ENCODE measurements at places on chromosomes 4 and X.
A peak's percentile ranks its signal among the peaks of the same experiment; 100 is the strongest.

DNA sequence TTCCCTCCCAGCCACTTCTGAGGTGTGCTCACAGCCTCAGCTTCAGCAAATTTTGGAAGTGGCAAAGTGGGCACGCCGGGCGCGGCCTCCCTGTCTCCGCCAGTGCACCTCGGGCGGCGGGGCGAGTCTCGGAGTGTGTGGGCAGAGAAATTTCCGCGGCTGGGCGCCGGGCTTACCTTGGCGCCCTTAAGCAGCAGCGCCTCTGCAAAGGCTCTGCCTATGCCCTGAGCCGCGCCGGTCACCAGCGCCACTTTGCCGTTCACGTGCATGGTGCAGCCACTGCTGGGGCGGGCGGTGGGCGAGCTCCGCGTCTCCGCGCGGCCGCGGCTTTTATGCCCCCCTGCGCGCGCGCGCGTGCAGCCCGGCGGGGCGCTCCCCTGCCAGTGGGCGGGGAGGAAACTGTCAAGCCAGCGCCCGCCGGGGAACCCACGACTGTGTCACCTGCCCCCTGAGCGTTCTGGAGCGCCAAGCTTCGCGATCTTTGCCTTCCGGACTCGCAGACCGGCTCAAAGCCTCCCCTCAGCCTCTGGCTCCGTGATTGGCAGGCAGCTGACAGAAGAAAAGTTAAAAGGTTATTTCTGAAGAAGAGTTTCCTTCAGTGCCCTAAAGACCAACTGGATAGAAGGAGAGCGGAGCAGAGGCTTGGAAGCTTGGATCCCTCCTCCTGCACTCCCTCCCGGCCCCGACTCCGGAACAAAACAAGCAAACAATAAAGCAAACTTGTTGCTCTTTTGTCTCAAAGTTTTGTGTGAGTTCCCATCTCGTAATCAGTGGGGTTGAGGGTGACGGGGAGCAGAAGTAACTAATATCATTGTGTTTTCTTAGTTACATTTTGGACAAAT is at the start of gene HPGD:
TSS of gene HPGD (minus strand) at position 306 of the 842 bp plus-strand sequence. CDS start at position 269, 37 bp downstream.
- no peak for DNase-seq

DNA sequence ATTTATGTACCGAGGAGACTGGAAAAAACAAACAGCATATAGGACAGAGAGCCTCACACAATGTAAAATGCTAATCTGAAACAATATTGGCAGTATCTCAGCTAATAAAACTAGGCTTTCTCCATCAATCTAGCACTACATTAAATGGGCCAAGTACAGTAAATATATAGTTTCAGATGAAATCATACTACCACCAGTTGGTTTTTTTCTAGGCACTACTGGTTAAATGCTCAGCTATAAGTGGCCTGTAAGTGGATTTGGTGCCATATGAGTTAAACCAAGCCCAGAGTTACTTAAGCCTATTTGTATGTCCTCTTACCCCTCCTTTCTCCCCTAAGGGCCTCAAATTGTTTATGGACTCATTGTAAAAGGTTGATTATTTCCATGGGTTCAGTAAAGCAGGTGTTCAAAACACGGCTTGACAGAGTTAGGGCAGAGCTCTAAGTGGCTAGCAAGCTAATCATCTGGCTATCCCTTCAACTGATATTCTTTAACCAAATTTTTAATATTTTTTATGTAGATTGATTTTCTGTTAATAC is 57.5 kb downstream of the FAM13A start:
- peak; percentile 7 for DNase-seq

DNA sequence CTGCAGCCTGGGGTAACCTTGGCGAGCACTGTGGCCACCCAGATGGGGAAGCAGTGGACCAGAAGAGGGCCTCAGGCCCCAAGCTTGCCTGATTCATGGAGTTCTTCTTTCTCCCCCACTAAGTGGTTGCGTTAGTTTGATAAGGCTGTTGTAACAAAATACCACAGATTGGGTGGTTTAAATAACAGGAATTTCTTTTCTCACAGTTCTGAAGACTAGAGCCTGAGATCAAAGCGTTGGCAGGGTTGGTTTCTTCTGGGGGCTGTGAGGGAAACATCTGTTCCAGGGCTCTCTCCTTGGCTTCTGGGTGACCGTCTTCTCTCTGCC is 105.7 kb upstream of the GATB start:
- DNase-seq = no peak

DNA sequence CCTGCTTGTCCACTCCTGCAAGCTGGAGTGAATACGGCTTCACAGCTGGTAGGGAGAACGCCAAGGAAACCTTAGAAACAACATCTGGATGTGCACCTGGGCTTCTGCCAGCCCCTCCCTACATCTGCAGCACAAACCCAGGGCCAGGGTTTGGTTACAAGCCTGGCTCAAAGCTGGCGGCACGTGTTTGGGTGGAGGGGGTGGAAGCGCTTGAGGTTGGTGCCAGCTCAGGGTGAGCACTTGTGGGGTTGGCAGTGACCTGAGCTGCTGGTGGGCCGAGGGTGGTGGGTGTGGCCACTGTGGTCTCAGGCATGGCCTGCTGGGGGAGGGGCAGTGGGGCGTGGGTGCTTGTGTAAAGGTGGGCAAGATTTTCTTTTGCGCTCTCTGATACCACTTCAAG is 15.6 kb downstream of the ELF4 start:
- DNase-seq = no peak

DNA sequence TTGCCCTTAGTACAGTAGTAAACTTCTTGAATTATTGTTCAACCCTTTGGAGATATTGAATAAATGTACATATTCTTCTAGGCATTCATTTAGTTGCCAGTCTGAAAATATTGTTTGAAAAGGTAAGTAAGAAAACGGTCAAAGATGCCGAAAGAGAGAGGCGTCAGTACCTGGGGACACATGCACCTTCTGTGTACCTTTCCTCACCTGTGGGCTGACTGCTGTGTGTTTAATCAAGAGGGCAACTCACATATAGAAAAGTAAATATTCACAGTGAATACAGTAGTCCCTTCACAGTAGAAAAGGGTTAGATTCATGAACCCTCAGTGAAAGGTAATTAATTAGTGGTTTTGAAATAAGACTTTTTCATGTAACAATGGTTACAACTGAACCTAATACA is 6.9 kb downstream of the ANXA10 start:
- DNase-seq = no peak

GRCh38 chr4:36244257-36245082 is at the start of gene ARAP2:
TSS of gene ARAP2 (minus strand) at chr4:36244514. CDS start at chr4:36229486, 15,028 bp downstream.
- peak; percentile 6 for DNase-seq

DNA sequence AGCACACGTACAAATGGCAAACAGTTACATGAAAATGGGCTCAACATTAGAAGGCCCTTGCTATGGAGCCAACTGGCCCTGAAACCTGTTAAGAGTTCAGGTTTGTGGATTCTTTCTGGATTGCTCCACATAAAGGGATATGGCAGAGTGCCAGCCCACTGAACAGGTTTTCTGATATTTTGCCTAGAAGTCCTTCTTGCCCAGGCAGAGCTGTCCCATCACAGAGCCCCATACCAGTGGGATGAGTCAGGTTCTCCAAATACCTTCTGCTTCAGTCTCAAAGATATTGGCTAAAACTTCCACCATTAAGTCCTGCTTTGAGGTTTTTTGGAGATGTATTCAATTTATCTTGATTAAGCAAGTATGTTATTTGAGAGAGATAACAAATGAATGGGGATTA is 146.8 kb upstream of the IL1RAPL2 start:
- no peak for DNase-seq
